ENCODE measurements at places on chromosomes 6 and 20.

DNA sequence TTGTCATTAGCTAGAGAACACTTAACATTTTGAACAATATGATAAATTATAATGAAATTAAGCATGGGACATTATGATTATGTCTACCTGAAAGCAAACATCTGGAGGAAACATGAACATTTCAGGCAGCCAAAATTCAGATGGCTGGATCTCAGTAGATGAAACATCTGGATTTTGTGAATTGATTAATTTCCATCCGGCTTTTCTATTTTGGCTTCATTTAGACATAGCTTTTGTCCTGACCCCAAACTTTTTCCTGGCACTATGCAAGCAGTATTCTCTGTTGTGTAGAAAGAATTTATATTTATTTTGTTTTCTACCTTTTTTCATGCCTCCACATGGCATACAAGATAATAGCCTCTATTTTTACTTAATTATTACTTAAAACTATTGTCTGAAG lies 186.3 kb downstream of the OGFRL1 start:
- H3K27ac ChIP-seq, result no peak overlapping the region
- no peak overlapping the region for H3K4me3 ChIP-seq
- H3K27me3 ChIP-seq, result no peaks in the 10 kb centered on the region
- no peak for DNase-seq

GRCh38 chr6:30149234-30149633 lies 11.8 kb downstream of the TRIM10 start:
- peaks cover 5% of the 10 kb centered on the region for H3K27me3 ChIP-seq
- no peak overlapping the region for H3K4me3 ChIP-seq
- H3K27ac ChIP-seq, result no peak overlapping the region
- H3K4me1 ChIP-seq, result no peaks in the 10 kb centered on the region

DNA sequence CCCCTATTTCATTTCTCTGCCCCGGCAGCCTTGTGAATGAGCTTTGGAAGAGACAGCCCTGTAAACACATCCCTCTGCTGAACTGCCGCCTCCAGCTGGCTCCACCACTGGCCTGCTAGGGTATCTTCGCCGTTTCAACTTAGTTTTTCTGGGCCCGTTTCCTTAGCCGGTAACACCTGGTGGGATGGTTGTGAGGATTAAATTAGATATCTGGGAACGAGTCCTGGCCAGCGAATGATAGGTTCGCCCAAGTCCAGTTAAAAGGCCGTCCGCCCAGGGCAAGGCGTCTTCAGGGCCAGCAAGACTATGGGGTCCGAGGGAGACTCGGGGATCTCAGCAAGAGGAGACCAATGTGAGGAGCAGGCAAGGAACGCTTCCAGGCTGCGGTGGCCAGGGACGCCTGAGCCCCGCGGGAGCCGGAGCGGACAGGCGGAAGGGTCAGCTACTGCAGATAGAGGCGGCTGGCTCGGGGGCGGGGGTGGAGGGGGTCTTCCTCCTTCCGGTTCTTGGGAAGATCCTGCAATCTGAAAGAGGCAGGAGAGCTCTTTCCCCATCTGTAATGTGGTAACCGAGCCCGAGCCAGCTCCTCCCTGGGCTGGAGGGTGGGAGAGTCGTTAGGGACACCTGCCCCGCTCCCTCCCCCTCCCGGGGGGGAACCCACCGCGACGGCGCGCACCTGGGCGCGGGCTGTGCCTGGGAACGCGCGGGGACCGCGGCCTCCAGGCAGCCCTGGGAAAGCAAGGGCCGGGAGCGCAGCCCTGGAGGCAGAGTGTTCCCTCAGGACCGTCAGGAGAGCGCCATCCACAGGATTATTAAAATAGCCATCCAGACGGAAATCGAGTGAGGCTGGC lies 4.5 kb upstream of the PTCRA start:
- H3K27me3 ChIP-seq, result peaks cover 7% of the 10 kb centered on the region
- H3K27ac ChIP-seq, result no peak overlapping the region
- peaks cover 8% of the 10 kb centered on the region for H3K4me1 ChIP-seq
- no peaks in the 10 kb centered on the region for H3K36me3 ChIP-seq
- no peak overlapping the region for H3K4me3 ChIP-seq
- DNase-seq, result no peak

DNA sequence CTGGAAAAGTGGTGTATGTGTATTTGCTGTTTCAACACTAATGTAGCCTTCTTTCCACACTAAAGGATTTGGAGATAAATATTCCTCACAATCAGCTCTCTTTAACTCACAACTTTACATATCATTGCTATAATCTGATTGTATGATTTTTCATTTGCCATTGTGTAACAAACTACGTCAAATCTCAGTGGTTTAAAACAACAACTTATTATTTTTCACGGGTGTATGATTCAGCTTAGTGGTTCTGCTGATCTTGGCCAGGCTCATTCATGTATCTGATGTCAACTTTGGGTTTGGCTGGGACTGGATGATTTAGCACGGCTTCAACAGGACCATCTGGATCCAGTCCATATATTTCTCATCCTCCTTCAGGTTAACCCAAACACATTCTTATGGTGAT lies 55.4 kb upstream of the TMX4 start:
- DNase-seq, result no peak
- H3K27me3 ChIP-seq, result no peaks in the 10 kb centered on the region
- H3K27ac ChIP-seq, result no peak overlapping the region
- H3K36me3 ChIP-seq, result no peaks in the 10 kb centered on the region
- peaks cover 4% of the 10 kb centered on the region for H3K4me1 ChIP-seq

DNA sequence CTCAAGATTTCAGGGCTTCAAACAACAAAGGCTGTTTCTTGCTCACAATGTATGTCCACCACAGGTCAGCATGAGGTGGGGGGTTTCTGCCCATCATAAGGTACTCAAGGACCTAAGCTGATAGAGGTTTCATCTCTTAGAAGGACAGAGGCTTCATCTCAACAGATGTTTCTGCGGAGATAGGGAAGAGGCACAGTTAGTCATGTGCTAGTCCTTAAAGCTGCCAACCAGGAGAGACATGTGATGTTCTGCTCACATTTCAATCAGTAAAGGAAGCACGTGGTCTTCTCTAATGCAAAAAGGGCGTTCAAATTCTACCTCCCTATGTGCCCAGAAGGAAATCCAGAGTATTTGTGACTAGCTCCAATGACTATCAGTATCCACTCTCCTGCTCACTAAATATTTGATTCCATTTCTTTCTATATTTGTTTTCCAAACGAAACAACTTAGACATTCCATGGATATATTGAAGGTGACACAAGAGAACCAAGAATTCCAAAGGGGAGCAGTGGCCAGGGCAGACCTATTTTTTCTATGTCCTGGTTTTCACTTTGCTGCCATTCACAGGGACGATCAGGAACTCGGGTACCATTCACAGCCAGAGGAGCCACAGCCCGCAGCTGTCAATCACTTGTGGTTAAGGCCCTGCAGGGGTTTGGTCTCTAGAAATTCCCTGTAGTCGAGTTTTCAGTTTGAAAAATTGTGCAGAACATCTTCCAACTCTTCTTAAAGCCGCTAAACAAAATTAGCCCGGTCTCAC lies 173.2 kb upstream of the FOXA2 start:
- H3K27me3 ChIP-seq, result no peaks in the 10 kb centered on the region
- H3K4me1 ChIP-seq, result no peaks in the 10 kb centered on the region
- H3K36me3 ChIP-seq, result no peaks in the 10 kb centered on the region
- no peak overlapping the region for H3K27ac ChIP-seq
- no peak for DNase-seq
- H3K4me3 ChIP-seq, result no peak overlapping the region

DNA sequence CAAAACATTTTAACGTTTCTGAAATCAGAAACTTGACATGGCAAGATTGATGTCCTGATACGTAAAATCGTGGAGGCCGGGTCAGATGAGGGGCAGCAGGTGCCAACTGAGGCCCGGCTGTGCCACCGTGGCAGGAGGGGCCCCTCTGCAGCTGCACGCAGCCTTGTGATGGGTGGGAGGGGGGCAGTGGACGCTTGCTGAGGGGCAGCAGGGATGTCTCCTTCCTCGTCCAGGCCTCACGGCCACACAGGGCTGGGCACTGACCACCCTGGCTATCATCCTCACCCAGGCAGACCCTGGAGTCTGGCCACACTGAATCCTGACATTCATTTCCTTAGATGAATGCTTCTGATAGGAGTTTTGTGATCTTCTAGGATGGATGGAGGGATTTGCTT lies 114.7 kb downstream of the ERMARD start:
- H3K4me1 ChIP-seq, result peaks cover 47% of the 10 kb centered on the region
- H3K27me3 ChIP-seq, result no peaks in the 10 kb centered on the region
- H3K27ac ChIP-seq, result no peak overlapping the region
- no peaks in the 10 kb centered on the region for H3K36me3 ChIP-seq
- H3K4me3 ChIP-seq, result no peak overlapping the region
- DNase-seq, result no peak

Measured in CD4-positive, alpha-beta T cell (primary cell).